ENCODE measurements at places on chromosomes 4 and X.
A peak's percentile ranks its signal among the peaks of the same experiment; 100 is the strongest.

- DNase-seq, result no peak
These were observed 9.1 kb downstream of the POU4F2 start for GRCh38 chr4:146647615-146648460.

DNA sequence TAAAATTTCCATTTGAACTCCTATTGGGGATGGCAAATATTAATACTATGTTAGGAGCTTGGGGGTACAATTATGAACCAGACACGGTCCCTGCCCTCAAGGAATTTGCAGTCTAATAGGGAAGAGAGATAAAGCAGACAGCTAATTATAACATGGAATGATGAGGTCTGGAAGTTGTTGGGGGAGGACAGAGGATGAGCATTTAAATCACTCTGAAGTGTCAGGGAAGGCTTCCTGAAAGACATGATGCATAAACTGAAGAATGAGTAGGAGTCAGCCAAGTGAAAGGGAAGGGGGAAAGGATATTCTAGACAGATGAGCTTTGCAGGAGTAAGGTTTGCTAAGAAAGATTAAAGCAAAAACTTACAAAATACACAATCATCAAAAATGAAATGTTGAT lies 15.9 kb downstream of the PLAC1 start:
- DNase-seq, result no peak

- DNase-seq, result peak; percentile 83
These were observed 659 bp upstream of the BMP2K start for GRCh38 chr4:78775303-78776078.

DNA sequence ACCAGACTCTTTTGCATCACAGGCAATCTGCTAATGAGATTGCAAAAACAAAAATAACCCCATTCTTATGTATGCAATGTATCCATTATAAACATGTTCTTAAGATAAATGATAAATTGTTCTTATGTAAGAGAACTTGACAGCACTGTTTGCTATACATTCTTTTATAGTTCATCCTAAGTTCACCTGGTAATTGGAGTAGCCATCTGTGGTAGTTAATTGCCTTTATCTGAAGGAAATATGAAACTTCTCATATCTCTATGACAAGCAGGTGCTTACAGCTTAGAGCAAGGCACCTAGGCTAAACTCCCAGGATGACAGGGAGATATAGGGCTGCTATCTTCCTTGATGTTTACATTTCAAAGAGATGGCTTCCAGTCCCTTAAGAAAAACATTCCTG lies 21.3 kb upstream of the CLCN5 start:
- DNase-seq, result peak; percentile 85

Measured in NCI-H1092 treated with DMSO at 0.1 percent for 48 hours (cell line).